Activated naive CD8-positive, alpha-beta T cell treated with anti-CD3 and anti-CD28 coated beads for 36 hours (primary cell): ENCODE measurements at places on chromosomes 2 and 18. TPM values are rescaled to one million over a fixed set of nuclear protein-coding genes. Genes with fewer than 3 reads are reported as not detected.

DNA sequence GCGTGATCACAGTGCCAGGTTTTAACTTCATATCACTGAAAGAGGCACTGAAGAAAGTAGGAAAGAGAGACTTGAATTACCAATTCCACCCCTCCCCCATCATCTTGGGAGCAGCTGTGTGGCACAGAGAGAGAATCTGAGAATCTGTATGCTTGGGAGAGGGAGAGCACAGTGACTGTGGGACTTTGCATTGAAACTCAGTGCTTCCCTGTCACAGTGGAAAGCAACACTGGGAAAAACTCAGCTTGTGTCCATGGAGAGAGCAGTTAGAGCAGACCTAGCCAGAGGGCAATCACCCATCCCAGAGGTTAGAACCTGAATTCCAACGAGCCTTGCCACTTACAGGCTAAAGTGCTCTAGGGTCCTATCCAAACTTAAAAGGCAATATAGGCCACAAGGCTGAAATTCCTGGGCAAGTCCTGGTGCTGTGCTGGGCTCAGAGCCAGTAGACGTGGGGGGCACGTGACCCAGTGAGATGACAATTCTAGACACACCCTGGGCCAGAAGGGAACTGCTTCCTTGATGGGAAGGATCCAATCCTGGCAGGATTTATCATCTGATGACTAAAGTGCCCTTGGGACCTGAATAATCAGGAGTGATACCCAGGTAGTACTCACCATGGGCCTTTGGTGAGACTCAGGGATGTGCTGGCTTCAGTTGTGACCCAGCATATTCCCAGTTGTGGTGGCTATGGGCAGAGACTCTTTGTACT is 15.5 kb upstream of the ABCB11 start:
- DNase-seq, result no peak

- no peak for DNase-seq
Measured at GRCh38 chr2:215937190-215937589, 76.2 kb downstream of the MREG start.

KATNAL2 gene
- 1.3 TPM for total RNA-seq

COLEC11 gene
- total RNA-seq, result 0.86 TPM

MYCN gene
- not detected for total RNA-seq

AOX1 gene
- total RNA-seq, result 0.19 TPM

- DNase-seq, result no peak
Measured at GRCh38 chr2:1482253-1482675, 69.0 kb downstream of the TPO start.

CLEC4F gene
- not detected for total RNA-seq

GTF2A1L gene
- total RNA-seq, result not detected

- no peak for DNase-seq
Measured at GRCh38 chr2:202749477-202749876, 114.7 kb downstream of the FAM117B start.

KCNF1 gene
- total RNA-seq, result not detected

DNA sequence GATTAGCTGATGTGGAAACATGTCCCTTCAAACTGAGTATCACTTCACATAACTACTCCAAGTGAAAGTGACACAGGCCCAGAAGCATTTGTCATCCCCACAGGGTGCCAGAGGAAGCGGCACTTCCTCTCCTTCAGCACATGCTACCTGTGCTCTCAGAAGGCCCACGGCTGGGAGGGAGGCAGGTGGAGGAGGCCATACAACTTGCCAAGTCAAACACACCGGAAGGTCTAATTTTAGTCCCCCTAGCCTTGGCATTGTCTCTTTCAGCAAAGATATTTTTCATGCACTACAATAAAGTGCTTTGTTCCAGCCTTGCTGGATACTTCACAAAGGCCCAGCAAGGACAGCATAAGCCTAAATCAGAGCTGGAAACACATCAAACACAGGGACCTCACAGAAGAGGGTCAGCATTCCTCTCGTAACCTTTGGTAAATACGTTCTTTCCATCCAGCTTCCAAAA is 38.0 kb downstream of the VSNL1 start:
- DNase-seq, result no peak
